Non-pigmented ciliary epithelial cell (primary cell): ENCODE measurements at places on chromosomes 6 and 20.
A peak's percentile ranks its signal among the peaks of the same experiment; 100 is the strongest.

- no peak for DNase-seq
Measured at GRCh38 chr6:156852147-156852857, 75.1 kb downstream of the ARID1B start.

GRCh38 chr6:93235775-93236174 lies 183.6 kb downstream of the EPHA7 start:
- DNase-seq, result no peak

GRCh38 chr6:37628611-37629320 lies 68.9 kb downstream of the MDGA1 start:
- no peak for DNase-seq

DNA sequence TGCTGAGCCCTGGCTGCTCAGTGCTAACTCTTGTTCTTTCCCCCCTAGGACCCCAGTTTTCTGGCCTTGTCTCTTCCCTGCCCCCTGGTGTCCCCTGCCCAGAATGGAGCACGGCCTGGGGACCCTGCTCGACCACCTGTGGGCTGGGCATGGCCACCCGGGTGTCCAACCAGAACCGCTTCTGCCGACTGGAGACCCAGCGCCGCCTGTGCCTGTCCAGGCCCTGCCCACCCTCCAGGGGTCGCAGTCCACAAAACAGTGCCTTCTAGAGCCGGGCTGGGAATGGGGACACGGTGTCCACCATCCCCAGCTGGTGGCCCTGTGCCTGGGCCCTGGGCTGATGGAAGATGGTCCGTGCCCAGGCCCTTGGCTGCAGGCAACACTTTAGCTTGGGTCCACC lies 11.9 kb downstream of the CCN5 start:
- DNase-seq, result no peak

GRCh38 chr6:100470422-100471120 lies 5.8 kb upstream of the SIM1 start:
- no peak for DNase-seq

GRCh38 chr6:117233145-117233544 lies 32.2 kb upstream of the VGLL2 start:
- DNase-seq, result no peak

- no peak for DNase-seq
Measured at GRCh38 chr6:12138381-12138780, 126.3 kb downstream of the HIVEP1 start.

DNA sequence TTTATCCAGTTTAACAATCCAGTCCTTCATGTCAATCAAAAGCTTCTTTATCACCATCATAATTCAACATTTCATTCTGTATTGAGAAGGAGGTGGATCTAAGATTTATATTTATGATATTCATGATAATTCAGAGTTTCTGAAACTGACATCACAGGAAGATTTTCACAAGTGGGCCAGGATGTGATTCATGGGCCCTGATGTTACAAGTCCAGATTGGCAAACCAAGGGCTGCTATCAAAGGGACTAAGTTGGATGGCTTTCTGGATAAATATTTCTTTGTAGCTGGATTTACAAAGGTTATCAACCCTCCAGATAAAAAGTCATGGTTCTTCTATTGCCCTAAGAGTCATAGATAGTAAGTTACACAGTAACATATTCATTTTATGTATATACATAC lies 866.5 kb downstream of the KIF16B start:
- no peak for DNase-seq

DNA sequence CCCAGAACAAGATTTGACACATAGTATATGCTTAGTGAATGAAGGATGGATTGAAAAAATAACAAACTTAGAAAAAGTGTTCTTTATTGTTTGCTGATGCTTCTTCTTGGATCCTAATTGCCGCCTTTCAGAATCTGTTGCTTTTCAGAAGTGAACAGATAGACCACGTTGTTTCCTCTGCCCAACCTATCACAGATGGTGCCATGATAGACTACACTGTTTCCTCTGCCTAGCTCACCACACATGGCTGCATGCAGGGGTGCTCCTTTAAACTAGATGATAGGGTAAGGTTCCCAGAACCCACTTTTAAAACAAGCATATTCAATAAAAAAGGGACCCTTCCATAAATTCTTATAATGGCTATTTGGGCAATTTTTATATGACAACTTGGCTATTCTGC lies 4.6 kb upstream of the RGS17 start:
- DNase-seq, result no peak

- DNase-seq, result no peak
Measured at GRCh38 chr20:57350081-57350710, 859 bp upstream of the RAE1 start.

DNA sequence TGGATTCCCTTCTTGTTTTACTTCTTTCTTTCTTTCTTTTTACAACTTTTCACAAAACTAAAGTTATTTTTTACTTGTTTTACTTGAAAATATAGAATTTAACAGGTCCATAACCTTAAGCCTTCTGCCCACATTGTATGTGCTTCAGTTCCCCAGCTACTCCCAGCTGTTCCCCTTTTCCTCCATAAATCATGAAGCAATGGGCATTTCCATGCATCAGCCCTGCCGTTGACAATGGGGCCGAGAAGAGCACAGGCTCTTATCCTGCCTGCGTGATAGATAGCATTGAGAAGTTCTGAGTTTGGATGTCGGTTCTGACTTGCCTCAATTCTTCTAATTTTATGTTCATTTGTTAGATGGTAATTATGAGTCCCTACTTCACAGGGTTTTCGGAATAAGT lies 583.8 kb downstream of the CDH26 start:
- no peak for DNase-seq

DNA sequence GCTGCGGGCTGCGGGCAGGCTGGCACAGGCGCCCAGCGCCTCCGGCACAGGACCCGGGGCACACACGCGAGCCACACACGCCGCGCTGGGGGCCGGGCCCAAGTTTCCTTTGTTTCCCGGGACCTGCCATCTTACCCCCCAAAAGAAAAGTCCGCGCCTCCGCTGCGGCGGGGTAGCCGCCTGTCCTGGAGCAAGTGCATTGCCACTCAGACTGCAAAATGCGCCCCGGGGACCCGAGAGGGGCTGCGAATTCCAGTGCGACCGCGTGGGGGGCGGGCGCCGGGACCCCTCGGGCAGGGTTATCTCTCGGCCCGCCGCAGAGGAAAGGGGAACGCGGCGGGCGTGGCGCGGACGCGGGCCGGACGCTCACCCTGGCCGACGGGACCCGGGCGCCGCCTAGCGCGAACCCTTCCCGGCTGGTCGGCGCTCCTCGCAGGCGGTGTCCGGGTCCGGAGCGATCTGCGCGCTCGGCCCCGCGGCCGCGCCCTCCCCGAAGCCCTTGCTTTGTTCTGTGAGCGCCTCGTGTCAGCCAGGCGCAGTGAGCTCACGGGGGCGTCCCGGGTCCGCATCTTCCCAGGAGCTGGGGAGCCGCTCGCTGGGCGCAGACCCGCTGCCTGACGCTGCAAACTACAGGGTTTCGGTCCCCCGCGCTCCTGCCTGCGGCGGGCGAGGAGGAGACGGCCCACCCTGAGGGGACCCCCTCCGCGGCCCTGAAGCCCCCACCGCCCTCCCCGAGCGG lies 639 bp upstream of the CD24 start:
- DNase-seq, result no peak

DNA sequence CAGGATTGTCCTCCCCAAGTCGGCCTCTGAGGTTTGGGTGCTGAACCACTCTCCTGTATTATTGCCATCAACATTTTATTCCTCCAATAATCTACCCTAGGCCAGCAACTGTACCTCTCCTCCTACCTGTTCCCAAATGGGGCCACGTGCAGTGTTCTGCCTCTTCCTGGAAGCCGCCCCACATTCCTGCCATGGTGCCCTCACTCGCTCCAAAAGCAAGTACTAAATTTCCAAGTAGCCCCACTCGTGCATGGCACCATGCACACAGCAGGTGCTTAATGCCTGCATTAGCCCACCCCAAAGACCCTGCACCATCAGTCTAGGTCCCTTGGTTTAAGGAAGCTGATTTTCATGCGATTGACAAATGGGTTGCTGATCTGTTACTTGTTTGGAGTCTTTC lies 147.8 kb downstream of the NFATC2 start:
- no peak for DNase-seq

DNA sequence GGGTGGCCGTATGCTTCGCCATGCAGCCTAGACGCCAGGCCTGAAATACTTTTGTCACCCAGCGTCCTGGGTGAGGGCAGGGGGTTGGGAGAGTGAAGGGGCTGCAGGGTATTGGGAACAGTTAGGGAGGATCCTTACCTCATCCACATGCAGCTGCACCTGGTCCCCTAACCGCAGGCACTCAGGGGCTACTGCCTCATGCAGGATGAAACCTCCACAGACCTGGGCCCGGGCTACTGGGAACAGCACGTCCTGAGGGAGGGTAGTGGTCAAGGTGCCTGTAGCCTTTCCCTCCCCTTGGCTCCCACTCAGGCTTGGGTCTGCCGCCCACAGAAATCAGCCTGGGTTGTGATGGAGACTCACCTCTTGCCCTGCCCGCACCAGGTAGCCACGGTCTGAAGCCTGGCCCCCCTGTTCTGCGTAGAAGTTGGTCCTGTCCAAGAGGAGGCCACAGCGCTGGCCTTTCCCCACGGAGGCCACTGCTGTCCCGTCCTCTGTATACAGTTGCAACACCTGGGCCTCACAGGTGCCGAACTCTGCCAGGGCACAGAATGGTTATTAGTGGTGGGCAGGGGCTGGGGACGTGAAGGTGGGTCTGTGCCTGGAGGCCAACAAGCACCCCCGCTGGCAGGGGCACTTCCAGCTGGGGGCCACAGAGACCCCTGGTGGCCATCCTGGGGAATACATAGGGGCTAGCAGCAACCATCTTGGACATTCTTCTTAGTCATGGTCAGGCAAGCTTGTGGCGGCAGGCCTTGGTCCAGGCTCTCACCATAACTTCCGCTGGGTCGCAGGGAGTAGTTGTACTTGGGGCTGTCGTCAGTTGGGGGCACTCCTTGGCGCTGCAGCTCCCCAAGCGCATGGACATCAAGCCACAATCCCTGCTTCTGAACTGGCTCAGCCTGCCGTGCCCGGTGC lies 8.6 kb downstream of the AARS2 start:
- DNase-seq, result no peak

DNA sequence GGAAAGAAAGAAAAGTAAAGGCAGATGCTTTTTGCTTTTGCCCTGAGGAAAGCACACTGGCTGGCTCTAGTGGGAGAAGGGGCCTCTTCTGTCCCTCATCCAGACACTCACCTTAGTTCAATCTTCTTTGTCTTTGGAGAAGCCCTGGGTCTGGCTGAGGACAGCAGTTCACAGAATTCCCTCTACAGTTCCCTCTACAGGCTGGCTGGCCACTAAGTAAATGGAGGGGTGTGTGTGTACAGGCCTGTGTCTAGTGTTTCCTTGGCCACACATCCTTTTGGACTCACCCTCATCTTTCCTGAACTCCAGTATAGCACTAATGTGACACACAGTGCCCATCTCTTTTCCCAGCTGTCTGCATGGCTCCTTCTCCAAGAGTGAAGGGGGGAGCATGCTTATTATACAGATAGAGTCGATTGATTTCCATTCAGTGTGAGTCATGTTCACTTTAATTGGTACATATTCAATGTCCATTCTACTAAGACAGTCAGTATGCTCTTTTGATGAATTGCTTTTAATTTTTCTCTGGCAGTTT lies 26.0 kb upstream of the CLVS2 start:
- no peak for DNase-seq

- no peak for DNase-seq
Measured at GRCh38 chr6:148516617-148517016, 174.0 kb downstream of the SASH1 start.

DNA sequence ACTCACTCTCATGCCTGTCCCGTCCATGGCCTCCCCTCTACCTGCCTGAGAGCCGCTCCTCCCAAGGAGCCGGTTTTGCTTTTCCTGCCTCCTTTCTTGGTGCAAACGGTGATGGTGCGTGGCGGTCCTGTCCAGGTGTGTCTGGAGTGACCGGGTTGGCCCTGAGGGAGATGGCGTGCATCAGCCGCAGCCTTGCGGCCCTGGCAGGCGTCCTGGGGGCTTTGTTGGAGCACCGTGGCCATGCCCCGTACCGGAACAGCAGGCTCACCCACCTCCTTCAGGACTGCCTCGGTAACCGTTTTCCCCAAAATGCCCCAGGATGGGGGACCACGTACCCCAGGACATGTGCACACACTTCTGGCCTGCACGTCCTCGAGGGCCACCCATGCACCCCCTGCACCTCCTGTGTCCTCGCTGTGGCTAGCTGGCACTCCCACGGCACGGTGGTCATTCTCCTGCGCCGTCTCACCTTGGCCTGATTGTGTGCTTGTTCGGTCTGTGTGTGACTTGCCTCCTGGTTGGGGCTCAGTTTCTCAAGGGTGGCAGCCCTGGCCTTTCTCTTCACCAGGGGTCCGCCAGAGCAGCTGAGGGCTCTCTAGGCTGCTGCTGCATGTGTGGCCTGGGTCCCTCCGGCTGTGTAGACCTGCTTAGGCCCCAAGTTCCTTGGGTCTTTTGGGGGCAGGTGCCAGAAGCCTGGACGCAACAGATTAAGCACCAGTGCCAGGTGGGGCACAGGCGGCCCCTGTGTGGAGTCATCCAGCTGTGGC lies 36.4 kb downstream of the FRMD1 start:
- DNase-seq, result no peak

DNA sequence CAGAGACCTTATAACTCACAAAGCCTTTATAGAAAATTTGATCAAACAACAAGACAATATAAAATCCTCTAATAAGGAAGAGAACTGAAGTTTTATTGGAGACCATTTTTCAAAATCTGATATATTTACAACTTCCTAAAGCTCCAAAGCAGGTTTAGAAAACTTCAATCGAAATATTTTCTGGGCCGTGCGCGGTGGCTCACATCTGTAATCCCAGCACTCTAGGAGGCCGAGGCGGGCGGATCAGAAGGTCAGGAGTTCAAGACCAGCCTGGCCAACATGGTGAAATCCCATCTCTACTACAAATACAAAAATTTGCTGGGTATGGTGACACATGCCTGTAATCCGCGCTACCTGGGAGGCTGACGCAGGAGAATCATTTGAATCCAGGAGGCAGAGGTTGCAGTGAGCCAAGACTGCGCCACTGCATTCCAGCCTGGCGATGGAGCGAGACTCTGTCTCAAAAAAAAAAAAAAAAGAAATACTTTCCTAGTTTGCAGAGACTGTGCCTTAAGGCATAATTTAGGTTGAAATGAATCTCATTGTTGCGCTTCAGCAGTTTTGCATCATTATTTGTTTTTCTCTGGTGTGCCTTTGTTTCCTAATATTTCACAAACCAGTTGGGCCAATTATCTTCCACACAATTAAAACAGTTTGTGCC lies 60.6 kb upstream of the ASIP start:
- no peak for DNase-seq

GRCh38 chr6:74283532-74283931 lies 587.5 kb downstream of the CD109 start:
- no peak for DNase-seq

GRCh38 chr6:37862992-37863391 lies 43.5 kb downstream of the ZFAND3 start:
- DNase-seq, result no peak

GRCh38 chr6:160036331-160036695 lies 67.4 kb downstream of the IGF2R start:
- DNase-seq, result no peak

DNA sequence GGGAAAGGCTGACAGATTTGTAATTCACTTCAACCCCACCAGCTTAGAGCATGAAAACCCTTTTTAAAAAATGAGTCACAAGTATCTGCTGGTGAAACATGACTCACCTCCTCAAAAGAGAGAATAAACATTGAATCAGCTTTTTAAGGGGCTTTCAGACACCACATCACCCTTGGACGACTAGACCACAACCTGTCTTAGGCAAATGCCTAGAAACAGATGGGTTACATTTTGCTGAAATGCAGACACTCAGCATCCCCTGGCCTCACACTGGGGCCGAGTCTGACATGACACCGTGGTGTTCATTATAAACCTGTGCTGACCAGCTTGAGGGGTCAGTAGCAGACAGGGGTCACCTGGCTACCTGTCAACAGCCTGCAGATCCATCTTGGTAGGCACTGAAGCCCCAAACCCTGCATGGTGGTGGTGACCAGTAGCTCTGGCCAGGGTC lies 175.3 kb upstream of the CST7 start:
- DNase-seq, result peak; percentile 86

- no peak for DNase-seq
Measured at GRCh38 chr6:63114610-63115211, 96.6 kb upstream of the FKBP1C start.
